ENCODE measurements at places on chromosomes 4 and X.

- DNase-seq = no peak
These were observed 67.1 kb upstream of the MYOZ2 start for GRCh38 chr4:119068529-119068962.

- DNase-seq = no peak
These were observed 174.6 kb downstream of the SOWAHB start for GRCh38 chr4:76723373-76723772.

GRCh38 chr4:83664741-83665140, 128.8 kb downstream of the GPAT3 start:
- no peak for DNase-seq

DNA sequence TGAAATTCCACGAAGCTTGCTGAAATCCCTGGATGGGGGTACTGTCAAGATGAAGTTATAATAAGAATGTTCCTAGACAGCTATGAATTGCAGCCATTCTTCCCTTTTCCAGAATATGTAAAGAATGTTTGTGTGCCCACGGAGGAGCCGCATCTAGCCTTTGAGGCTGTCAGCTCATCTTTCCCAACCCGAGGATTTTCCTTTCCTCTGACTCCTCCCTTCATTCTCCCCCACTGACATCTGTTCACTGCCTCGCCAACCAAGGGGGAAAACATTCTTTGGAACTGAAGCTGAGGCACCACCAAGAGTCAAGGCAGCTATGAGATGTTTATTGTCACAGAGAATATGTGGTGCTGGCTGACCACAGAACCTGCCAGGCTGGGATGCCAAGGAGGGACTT, 8.8 kb downstream of the NHSL2 start:
- DNase-seq = peak; percentile 7

GRCh38 chr4:97577004-97577403, 566.3 kb downstream of the STPG2 start:
- DNase-seq = no peak

- no peak for DNase-seq
These were observed 2121.5 kb upstream of the AGA start for GRCh38 chr4:179563741-179564140.

- DNase-seq = no peak
These were observed 11.6 kb downstream of the IL15 start for GRCh38 chr4:141647966-141648365.

GRCh38 chr4:39469429-39470077, 10.7 kb downstream of the LIAS start:
- peak; percentile 18 for DNase-seq

GRCh38 chr4:76377911-76378310, 43.0 kb downstream of the CCDC158 start:
- no peak for DNase-seq

GRCh38 chr4:15547392-15547791, 77.7 kb downstream of the CC2D2A start:
- no peak for DNase-seq

DNA sequence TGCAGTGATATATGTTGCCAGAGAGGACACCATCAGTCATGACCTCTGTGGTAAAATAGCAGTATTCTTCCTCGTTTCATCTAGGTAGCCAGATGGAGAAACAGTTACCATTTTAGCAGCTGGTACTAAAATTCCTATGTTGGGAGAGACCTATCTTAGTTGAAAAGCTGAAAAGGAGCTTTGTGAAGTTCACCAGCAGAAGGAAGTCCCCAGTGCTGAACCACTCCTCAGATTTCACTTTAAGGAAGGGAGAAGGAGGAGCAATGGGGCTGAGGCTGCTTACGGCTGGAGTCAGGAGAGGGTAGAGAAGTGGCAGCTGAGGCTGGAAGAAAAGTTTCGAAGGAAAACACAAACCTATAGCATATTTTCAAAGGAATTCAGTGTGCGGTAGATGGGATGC, 103.7 kb downstream of the ATXN3L start:
- DNase-seq = no peak

DNA sequence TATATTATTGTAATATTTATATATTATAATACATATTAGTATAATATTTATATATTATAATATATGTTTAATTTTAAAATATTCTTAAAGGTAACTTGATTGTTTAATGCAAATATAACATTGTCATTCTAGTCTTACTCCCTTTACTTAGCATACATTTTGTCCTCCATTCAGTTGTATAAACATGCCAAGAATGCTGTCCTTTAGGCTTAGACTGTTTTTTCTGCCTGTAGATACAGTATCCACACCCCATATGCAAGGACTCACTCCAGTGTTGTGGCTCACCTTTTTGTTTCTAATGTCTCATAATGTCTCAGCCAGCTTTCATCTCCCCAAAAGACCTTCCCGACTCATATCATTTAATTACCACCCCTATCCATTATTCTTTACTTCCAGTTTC, 2110.0 kb downstream of the PCDH7 start:
- DNase-seq = no peak

GRCh38 chrX:94524867-94525266, 850.9 kb downstream of the FAM133A start:
- no peak for DNase-seq

GRCh38 chr4:103098756-103099440, 736 bp downstream of the BDH2 start:
- no peak for DNase-seq

- no peak for DNase-seq
These were observed 71.6 kb upstream of the TET2 start for GRCh38 chr4:105075045-105075444.

DNA sequence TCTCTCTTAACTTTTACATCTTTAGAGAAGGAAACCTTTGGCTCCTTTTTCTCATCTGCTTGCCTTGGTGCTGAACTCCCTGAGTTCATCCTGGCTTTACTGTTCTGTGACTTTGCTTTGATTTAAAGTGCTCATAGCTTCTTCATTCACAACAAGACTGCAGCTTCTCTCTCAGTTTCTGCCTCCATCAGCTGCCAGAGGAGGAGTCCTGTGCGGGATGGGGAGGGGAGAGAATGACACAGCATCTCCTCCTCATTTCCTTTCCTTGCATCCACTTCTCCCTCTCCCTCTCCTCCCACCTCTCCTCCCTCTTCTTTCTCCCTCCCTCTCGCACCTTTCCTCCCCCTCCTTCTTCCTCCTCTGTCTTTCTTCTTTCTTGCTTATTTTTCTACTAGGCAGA, 42.0 kb downstream of the CBLL2 start:
- no peak for DNase-seq

DNA sequence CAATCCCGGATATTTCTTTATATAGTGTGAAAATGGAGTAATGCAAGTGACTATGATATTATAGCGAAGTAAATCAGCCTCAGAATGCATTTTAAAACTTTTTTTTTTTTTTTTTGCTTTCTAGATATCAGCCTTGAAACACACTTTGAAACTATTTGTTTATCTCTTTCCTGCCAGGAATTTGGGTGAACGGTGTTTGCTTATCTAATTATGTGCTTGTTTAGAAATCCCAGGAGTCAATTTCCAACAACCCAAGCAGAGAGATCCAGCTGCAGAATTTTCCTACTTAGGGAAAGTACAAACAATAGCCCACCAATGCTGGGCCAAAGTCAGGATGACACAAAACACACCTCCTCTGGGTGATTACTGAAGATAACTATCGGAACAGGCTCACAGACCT, 958.8 kb downstream of the PCDH18 start:
- DNase-seq = no peak

GRCh38 chrX:105567082-105567481, 255.3 kb upstream of the NRK start:
- no peak for DNase-seq

DNA sequence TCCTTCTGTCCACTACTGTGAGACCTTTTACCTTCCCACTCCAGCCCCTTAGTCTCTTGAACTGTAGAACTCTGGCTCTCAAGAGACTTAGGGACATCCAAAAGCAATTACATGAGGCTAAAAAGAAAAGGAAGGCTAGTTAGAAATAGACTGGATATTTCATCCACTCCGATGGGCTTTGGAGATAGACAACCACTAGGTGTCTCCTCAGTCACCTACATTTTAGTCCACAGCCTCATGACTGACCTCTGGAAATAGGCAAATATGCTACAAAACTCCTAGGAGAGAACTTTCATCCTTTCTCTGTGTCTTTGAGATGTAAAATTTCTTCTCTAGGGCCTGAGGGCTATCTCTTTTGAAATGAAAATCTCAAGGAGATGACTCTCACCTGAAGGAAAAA, 45.1 kb upstream of the LAMP2 start:
- DNase-seq = no peak

- no peak for DNase-seq
These were observed 7.7 kb downstream of the GAK start for GRCh38 chr4:924107-925096.

- DNase-seq = no peak
These were observed 232.8 kb upstream of the HDX start for GRCh38 chrX:84735025-84735424.

- DNase-seq = no peak
These were observed 20.3 kb downstream of the RGS12 start for GRCh38 chr4:3313139-3313538.

DNA sequence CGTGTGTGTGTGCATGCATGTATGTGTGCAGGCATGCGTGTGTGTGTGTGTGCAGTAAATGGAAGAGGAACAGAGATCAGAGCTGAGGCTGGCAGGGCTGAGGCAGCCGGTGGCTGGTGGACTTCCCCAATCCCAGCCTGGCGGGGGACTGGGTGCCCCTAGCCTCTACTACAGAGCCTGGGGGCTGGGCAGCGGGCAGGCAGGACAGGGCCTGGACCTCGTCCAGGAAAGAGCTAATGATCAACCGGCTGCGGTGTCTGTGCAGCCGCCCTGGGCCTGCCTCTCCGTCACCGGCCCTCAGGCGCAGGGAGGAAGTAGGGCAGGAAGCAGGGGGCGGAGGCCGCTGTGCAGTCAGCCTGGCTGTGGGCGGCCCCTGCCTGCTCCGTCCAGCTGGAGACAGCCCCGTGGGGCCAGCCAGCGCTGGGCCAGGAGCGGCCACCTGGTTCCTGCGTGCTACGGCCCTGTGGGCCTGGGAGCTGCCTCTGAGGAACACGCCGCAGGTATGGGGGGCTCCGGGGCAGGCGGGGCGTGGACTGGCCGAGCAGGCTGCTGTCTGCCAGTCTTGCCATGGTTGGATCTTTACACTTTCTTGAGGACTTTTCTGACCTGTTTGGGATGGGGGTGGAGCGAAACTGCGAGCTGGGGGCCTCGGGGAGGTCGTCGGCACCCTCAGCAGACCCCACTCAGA, at the start of gene SH3TC1:
Gene SH3TC1, plus strand, starts transcription at position 385 of the 688 bp plus-strand sequence. CDS start 5,905 bp downstream, outside the sequence.
- DNase-seq = no peak

- peak; percentile 54 for DNase-seq
These were observed 10.3 kb downstream of the ATP5ME start for GRCh38 chr4:663438-664428.

DNA sequence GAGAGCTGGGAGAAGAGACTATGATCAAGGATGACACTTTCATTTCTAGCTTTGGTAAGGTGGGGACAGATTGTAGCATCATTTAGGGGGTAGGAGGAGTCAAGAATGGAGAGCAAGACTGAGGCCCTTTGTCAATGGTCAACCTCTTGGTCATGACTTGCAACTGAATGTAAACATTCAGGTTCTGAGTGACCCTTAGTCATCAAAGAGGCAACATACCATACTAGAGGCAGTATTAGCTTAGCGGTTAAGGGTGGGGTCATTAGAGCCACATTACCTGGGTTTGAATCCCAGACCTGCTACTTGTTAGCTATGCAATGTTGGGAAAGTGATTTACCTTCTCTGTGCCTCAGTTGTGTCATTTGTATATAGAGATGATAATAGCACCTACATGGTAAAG, 76.5 kb downstream of the MED28 start:
- no peak for DNase-seq

DNA sequence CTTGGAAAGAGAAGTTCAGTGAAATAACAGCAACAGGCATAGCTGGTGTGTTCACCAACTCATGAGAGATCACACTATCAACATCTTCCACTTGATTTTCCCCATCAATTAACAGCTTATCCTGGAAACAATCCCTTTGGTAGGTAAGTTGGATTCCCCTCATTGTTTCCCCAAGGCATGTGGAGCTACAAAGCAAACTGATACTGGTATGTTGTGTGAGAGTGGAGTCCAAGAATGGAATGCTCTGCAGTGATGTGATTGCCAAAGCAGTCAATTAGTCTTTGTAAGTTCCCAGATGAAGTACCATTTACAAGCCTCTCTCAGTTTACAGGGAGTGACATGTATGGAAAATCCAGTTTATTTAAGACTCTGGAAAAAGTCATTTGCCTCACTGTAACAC, 13.7 kb upstream of the XAGE2 start:
- no peak for DNase-seq

GRCh38 chr4:154911097-154911496, 130.0 kb downstream of the RBM46 start:
- no peak for DNase-seq

DNA sequence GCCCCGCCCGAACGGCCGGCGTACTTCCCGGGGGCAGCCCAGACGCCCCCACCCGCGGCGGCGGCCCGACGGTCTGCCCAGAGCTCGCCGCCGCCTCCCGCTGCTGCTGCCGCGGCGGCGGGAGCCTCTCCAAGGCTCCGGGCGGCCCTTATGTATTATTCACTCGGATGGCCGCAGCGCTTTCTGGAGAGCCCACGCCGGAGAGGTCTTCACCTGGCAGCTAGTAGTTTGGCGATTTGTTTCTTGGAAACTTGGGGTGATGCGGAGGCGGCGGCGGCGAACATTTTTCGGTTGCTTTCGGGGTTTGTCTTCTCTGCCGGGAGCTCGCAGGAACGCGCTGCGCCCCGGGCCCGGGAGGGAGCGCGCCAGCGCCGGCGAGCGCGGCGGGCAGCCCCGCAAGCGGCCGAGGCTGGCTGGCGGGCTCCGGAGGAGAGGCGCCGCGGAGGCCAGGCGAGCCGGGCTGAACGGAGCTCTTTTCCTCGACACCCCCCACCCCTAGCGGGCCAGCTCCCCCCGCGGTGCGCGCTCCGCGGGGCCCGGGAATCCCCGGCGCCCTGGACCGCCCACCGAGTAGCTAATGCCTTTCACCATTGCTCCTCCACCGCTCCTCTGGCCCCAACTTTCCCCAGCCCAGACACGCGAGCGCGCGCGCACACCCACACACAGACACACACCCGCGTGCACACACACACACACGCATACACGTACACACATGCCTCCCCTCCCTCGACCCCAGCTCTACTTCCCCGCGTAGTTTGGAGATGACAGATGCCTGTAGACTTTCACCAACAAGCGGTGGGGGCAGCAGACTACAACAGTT, 113.5 kb downstream of the DHX15 start:
- peak; percentile 14 for DNase-seq
